ENCODE measurements at places on chromosomes 6 and 20. TPM values are rescaled to one million over a fixed set of nuclear protein-coding genes. Genes with fewer than 3 reads are reported as not detected.

DNA sequence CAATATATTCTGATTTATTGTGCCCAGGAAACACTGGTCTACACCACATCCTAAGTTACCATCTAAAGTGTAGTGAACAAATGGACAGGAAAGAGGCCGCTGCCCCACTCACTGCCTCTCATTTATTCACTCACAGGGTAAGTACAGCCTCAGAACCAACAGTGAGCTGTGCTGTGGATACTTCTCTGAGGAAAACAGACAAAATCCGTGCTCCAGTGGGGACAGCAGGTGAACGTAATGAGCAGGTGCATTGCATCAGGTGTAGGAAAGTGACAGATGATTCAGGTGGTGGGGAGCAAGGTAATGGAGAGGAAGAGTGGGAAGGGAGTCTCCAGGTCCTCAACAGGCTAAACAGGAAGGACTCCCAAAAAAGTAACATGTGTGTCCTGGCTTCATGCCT, 8.4 kb upstream of the ULBP2 start:
- no peaks in the 10 kb centered on the region for H3K36me3 ChIP-seq
- peaks cover 96% of the 10 kb centered on the region for H3K27me3 ChIP-seq
- DNase-seq: no peak
- no peak overlapping the region for H3K27ac ChIP-seq
- no peaks in the 10 kb centered on the region for H3K4me1 ChIP-seq
- no peak overlapping the region for H3K4me3 ChIP-seq

Gene SLC16A10
- total RNA-seq: 25.6 TPM

- no peaks in the 10 kb centered on the region for H3K36me3 ChIP-seq
- H3K27ac ChIP-seq: no peak overlapping the region
- DNase-seq: no peak
- no peaks in the 10 kb centered on the region for H3K4me1 ChIP-seq
- H3K4me3 ChIP-seq: no peak overlapping the region
Observed at GRCh38 chr6:130252527-130253237, 29.9 kb upstream of the SAMD3 start.

- no peak for DNase-seq
- peak overlapping the region; percentile 95 for H3K4me3 ChIP-seq
- peaks cover 18% of the 10 kb centered on the region for H3K4me1 ChIP-seq
- no peaks in the 10 kb centered on the region for H3K27me3 ChIP-seq
Observed at GRCh38 chr6:26122005-26122388, 34.8 kb downstream of the HFE start.

DNA sequence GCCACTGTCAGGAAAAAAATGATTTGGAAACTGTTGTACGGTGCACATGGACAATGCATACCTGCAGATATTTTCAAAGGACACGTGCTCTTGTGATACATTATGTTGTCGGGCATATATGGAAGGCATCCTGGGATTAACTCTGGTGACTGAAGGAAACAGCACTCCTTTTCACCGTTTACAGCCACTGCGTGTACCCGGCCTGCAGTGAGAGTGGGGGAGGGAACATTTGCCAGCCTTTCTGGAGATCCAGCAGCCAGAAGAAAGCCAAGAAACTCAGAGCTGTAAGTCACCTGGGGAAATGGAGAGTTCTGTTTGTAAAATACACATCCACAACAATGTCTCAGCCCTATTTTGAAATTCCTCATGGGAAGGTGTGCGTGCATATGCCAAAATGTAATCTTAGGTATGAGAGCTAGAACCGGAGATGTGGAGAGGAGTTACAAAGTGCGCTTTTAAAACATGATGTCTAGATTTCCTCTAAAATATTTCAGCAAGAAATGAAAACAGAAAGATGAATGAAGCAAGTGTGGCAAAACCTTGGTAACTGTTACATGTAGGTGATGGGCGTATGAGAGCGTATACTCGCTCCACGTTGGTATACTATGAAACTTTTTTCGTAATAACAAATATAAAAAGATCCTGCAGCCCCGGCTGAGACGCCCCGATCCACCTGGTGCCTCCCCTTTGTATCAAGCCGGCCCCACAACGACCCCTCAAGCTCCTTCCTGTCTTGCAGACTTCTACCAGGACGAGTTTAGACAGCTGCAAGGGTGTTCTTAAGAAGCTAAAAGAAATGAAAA, 8.6 kb upstream of the FOXF2 start:
- H3K27me3 ChIP-seq: peaks cover 87% of the 10 kb centered on the region
- peak overlapping the region; percentile 42 for H3K4me3 ChIP-seq
- DNase-seq: no peak
- no peak overlapping the region for H3K27ac ChIP-seq

Gene OPRL1
- total RNA-seq: 0.50 TPM

DNA sequence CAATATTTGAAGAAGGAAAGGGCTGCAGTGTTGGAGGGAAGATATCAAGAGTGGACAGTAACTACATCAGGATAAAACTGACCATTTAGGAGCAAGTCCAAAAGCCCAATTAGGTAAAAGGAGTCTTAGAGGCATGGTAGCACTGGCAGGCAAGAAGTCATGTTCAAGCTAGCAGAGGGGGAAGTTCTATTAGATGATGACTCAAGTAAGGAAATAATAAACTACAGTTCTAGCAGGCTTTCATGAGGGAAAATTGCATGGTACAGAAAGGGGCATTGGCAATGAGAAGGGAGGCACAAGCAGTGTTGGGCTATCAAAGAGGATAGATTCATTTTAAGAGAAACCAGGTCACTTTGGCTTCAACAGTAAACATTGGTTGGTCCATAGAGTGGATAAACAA, 156.1 kb upstream of the PTPRK start:
- peaks cover 8% of the 10 kb centered on the region for H3K27me3 ChIP-seq
- H3K36me3 ChIP-seq: no peaks in the 10 kb centered on the region
- DNase-seq: no peak
- H3K4me3 ChIP-seq: no peak overlapping the region
- H3K4me1 ChIP-seq: no peaks in the 10 kb centered on the region

Gene ARFGEF2
- 39.2 TPM for total RNA-seq

GRCh38 chr6:133512410-133513016, 271.4 kb downstream of the EYA4 start:
- peaks cover 5% of the 10 kb centered on the region for H3K4me1 ChIP-seq
- peaks cover 20% of the 10 kb centered on the region for H3K36me3 ChIP-seq
- no peak overlapping the region for H3K27ac ChIP-seq
- no peak for DNase-seq
- peaks cover 16% of the 10 kb centered on the region for H3K27me3 ChIP-seq

GRCh38 chr6:36999751-37000125, 5.7 kb upstream of the FGD2 start:
- no peaks in the 10 kb centered on the region for H3K36me3 ChIP-seq
- H3K4me3 ChIP-seq: no peak overlapping the region
- DNase-seq: no peak
- no peak overlapping the region for H3K27ac ChIP-seq
- H3K4me1 ChIP-seq: peaks cover 18% of the 10 kb centered on the region

- H3K4me1 ChIP-seq: peaks cover 48% of the 10 kb centered on the region
- no peaks in the 10 kb centered on the region for H3K27me3 ChIP-seq
- DNase-seq: no peak
- no peaks in the 10 kb centered on the region for H3K36me3 ChIP-seq
- no peak overlapping the region for H3K4me3 ChIP-seq
- H3K27ac ChIP-seq: no peak overlapping the region
Observed at GRCh38 chr6:37987559-37987958, 168.0 kb downstream of the ZFAND3 start.

Gene RBBP9
- total RNA-seq: 14.0 TPM

DNA sequence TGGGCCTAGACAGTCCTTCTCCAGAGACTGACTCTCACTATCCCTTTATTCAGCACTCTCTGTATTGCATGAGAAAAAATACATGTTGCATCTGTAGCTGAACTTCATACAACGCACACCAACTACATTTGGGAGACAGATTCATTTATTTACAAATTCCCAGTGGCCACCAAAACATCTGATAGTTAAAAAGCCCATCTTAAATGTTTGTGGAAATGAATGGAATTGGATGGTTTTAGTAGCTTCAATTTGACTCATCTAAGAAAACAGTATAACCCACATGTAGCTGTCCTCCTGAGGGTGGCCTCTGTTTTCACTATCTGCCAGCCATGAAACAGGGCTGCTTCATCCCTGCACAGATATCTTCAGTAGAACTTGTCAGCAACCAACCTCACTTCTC, 116.3 kb downstream of the PCSK2 start:
- no peak overlapping the region for H3K4me3 ChIP-seq
- H3K4me1 ChIP-seq: peaks cover 26% of the 10 kb centered on the region
- no peak overlapping the region for H3K27ac ChIP-seq
- H3K36me3 ChIP-seq: no peaks in the 10 kb centered on the region

Data from type B pancreatic cell (in vitro differentiated cells).